ENCODE measurements at places on chromosomes 5 and 9.

- no peak for DNase-seq
These were observed 348.0 kb downstream of the NPR3 start for GRCh38 chr5:33059081-33059480.

GRCh38 chr5:106940301-106940846 is 730.4 kb downstream of the EFNA5 start:
- no peak for DNase-seq

GRCh38 chr5:148778882-148779281 is 47.5 kb upstream of the ADRB2 start:
- DNase-seq, result no peak

DNA sequence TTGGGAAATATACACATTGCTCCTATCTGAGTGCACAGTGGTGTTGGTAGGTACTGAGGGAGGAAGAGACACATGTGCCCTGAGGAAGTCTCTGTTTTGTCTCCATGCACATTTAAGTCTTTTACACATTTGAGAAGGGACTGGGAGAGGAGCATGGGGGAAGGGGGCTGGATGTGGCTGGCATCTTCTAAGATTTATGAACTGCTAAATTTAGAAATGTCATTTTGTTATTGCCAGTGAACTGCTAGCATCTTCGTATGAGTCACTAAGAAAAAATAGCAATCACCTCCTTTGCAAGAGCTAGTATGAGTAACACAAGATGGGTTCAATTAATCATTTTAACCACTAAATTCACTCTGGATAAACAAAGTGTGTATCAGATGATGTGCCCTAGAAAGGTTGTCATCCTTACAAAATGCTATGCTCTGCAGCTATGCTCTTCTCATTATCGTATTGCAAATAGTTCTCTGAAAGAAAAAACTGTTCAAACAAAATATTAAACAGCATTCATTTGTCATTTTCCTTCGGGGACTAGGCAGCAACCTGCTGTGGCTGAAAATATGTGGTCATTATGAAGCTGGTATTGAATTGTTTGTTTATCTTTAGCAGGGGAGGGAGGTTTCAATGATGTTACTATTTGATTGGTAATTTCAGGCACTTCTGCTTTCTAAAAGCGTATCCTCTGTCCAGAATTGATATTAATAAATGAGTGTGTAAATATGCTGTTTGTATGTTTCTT is 236.5 kb downstream of the DMRTA1 start:
- DNase-seq, result peak; percentile 54

GRCh38 chr9:125829743-125830142 is 82.6 kb downstream of the PBX3 start:
- peak; percentile 11 for DNase-seq

DNA sequence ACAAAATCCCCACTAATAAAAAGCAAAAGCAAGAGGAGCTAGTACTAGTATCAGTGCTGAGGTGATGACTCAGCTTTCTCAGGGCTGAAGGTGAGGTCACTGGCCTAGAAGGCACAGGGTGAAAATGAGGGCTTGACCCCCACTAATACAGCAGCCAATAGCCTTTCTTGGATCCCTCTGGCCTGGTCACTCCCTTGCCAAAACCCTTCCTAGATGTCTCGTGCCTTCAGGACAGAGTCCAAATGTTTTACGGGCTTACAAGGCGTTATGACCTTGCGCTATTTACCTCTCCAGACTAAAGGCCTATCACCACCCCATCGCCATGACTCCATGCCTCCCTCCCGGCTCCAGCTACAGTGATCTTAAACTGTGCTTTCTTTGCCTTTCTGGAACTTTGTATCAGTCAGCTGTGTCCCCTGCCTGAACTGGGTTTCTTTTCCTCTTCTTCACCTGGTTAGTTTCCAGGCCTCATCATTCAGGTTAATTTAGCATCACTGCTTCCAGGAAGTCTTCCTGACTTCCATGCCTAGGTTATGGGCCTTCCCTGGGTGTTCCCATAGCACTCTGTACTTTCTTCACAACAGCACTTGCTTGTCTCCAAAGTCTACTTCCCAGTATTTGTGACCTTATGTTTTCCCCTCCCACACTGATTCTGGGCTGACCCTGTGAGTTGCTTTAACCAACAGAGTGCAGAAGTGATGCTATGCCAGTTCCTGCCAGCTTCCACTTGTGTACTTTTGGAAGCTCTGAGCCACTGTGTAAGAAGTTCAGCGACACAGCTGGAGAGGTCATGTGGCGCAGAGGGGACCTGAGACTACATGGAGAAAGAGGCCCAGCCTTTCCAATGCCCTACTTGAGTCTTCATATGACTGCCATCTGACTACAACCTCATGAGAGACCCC is 4.2 kb upstream of the DELE1 start:
- no peak for DNase-seq

DNA sequence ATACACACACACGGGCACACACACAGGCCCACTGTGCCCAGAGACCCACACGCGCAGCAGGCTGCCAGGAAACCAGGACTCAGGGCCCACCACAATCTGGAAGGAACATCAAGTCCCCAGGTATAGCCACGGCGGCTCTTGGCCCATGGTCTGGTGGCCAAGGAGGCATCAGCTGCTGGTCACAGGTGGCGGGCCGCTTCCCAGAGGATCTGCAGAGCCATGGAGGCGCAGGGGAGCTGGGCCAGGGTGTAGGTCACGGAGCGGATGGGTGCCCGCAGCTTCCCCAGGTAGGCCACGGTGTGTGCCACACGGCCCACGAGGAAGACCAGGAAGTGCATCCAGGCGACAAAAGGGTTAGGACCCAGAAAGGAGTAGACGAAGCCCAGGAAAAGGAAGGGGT is 13.4 kb downstream of the PTGES start:
- DNase-seq, result no peak

DNA sequence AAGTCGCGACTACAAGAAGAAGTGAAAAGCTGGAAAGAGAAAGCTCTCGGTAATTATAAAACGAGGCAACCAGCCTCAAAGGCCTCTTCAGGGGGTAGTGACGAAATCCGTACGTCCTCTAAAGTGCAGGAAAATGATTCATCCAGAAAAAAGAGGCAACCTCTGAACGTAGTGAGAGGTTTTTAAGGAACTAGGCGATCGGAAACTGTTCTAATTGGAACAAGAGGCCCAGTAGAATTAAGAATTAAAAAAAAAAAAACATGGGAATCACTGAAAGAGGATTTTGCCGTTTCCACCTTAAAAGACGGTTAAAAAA is 1.0 kb downstream of the CSNK1A1 start:
- peak; percentile 48 for DNase-seq

DNA sequence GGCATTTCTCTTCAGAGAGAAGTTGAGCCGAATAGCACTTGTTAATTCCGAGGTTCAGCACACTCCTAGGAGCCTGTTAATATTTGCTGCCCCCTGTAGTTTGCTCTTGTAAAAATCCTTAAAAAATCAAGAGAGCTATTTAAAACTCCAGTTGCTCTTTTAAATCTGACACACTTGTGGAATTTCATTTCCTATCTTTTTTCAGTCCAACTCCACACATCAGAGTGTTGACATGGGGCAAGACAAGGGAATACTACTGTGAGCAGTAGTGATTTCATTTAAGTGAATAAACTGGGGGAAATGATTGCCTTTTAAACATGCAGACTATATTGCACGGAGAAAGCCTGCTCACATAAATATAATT is 1096.3 kb upstream of the DMAC1 start:
- no peak for DNase-seq

GRCh38 chr9:8188723-8189407 is 389.3 kb upstream of the DMAC1 start:
- no peak for DNase-seq

DNA sequence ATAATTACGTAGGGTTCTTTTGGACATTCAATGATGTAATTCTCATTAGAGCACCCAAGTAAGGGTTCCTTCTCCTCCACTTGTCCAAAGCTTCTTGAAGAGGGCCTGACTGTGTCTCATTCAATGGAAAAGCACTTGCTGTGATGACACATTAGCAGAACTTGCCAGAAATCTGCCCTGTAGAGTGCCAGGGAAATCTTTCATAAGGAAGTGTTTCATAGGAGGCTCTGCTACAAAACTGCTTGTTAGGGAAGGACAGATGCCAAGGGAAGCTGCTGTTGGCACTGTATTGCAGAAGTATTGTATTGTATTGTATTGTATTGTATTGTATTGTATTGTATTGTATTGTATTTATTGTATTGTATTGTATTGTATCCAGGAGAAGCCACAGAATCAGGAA is 45.5 kb upstream of the MPDZ start:
- no peak for DNase-seq

GRCh38 chr9:96320749-96321280 is 18.8 kb upstream of the HSD17B3 start:
- no peak for DNase-seq

- no peak for DNase-seq
These were observed 198.0 kb downstream of the GAS1 start for GRCh38 chr9:86749161-86749893.

DNA sequence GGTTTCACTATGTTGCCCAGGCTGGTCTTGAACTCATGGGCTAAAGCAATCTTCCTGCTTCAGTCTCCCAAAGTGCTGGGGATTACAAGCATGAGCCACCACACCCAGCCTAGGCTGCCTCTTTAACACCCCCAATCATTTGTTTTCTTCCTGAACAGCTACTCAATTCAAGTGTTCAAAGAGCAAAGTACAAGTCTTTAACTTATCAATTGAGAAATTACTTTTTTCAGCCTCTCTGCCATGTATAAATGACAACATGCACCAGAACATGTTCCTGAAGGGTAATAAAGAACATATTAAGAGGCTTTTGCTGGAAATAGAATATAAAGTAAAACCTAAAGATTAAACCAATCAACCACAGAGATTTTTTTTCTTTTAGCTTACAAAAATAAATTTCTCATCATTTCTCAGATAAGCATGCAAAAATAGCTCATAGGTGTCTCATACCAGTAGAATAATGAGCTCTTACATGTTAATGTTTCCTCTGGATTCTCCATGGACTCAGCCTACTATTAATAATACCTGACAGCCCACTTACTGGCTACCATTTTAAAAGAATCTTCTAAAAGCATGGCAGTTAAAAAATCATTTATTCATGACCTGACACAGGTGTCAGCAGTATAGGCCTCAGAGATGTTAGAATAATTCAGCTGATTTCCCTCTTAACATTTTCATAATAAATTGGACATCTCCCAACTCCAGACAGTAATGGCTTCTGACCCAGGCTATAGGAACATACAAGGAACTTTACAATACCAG is 60.0 kb downstream of the MCTP1 start:
- no peak for DNase-seq

DNA sequence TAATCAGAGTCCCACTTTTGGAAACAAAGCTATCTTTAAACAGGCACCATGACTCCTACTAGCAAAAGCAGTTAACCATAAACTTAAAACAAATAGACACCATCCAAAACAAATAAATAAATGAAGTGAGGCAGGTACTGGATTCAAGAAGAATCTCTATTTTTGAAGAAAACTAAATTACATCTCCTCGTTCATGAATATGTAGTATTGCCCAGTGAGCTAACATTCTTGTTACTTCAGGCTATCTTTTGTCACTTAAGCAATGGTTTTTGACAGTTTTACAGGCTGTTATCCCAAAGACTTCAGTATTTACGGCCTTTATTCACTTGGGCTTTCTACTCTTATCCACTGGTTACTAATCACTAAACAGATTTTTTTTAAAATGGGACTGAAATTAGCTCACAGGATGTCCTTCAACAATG is 242.5 kb downstream of the MLLT3 start:
- DNase-seq, result no peak

DNA sequence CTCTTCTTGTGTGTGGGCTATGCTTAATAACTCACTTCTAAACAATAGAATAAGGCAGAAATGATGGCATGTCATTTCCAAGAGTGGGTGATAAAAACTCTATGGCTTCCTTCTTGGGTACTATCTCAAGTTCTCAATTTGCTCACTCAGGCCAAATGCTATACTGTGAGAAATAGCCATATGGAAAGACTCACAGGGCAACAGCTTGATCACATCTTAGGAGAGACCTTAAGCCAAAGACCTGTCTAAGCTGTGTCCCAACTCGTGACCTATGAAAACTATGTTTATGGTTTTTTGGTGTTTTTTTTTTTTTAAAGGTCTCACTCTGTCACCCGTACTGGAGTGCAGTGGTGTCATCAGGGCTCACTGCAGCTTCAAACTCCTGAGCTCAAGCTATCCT is 2.1 kb upstream of the UIMC1 start:
- DNase-seq, result no peak

DNA sequence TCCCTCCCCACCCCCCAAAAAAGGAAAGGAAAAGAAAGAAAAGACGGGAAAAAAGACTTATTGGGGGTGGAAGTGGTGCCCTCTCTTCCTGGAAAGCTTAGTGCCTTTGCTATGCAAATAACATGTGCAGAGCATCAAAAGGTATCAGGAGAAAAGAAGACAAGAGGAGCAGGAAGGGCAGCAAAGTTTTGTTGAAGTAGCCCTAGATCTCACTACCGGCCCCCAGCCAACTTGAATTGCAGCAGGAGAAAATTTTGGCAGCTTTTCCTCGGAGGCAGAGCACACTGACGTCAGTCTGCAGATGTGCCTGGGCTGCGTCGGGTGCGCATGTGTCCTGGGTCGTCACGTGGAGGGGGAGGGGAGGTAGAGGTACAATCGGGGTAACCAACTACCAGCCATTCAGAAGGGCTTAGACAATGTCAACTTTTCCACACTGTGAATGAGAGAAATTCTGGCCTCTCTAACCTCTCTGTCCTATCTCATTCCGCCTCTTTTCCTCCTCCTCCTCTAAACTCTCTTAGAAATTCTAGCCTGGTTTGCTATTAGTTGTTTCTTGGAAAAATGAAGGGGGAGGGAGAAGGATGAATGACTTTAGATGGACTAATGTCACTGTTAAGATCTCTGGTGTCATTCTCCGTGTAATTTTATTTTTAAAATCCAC is at the start of gene ADAMTS6:
TSS of gene ADAMTS6 (minus strand) at position 286 of the 661 bp plus-strand sequence. CDS start 8,247 bp downstream, outside the sequence.
- DNase-seq, result peak; percentile 86

- DNase-seq, result no peak
These were observed 4.5 kb downstream of the TENT4A start for GRCh38 chr5:6717687-6718086.

DNA sequence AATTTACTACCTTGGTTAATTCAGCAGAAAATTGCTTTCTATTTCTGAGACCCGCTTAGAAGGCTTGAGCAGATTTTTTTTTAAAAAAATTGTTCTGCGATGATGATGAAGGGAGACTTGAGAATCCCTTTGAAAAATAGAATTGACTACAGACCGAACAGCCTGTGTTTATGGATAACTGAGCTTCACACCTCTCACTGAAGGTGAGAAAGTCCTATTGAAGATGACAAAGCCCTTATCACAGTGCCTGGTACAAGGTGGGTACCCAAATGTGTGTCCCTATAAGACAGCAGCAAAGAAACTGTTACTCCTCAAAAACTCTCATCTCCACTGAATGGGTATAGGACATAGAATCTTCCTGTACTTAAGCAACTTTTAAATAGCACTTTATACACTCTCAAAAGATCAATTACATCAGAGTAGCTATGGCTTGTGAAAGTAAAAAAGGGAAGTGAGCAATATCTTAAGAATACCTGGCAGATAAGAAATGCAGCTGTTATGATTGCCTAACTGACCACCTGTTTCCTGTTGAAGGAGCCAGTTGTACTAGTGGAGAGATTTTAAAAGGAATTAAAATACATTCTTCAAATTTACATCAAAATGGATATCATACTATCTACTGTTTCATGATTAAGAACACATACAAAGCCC is 419.7 kb downstream of the CHSY3 start:
- no peak for DNase-seq

All from AG08396 (cell line).